Natural killer cell treated with Interleukin-12 subunit alpha and Interleukin-12 subunit beta and Interleukin-15 and Interleukin-18, amount 100 ng/mL, for 72 hours (primary cell): ENCODE measurements at places on chromosomes 2 and 18.

GRCh38 chr2:147636238-147636882, 208.5 kb upstream of the ACVR2A start:
- DNase-seq, result no peak

- no peak for DNase-seq
Measured at GRCh38 chr2:68169308-68169707, 11.6 kb downstream of the PNO1 start.

GRCh38 chr2:182197529-182197928, 211.9 kb downstream of the PPP1R1C start:
- no peak for DNase-seq

- DNase-seq, result no peak
Measured at GRCh38 chr2:235642446-235643098, 148.7 kb downstream of the AGAP1 start.

DNA sequence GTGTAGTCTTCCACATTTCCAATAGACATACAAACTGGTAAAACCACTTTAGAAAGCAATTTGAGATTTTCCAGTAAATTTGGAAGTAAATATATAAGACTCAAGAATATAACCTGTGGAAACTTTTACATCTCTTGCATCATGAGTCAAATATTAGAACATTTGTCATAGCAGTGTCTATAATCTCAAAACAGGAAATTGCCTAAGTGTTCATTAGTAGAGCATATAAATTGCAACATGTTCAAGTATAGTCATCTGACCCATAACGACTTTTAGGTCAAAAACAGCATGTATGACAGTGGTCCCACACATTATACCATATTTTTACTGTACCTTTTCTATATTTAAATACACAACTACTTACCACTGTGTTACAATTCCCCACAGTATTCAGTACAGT, 555.9 kb upstream of the VRK2 start:
- no peak for DNase-seq

GRCh38 chr2:118994172-118994700, 52.2 kb downstream of the MARCO start:
- DNase-seq, result no peak

- DNase-seq, result no peak
Measured at GRCh38 chr2:181243319-181243718, 213.9 kb upstream of the ITGA4 start.

DNA sequence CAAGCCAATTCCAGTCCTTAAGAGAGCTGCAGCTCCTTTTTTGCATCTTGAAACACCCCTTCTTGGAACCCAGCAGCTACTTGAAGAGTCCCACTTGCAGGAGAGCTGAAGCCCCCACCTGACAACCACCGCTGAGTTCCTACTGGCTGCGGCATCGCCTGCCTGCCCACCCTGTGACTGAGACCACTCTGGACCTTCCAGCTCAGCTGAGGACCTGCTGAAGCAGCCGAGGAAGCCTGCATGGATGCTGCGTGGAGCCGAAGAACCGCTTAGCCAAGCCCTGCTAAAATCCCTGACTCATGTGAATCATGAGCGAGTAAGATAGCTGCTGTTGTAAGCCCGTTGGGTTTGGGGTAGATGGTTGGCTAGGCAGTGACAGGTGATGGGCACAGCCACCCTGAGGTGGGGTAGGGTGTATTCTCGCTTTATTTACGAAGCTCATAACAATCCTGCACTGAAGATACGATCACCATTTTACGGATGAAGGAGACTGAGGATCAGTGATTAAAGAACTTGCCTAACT, 78.4 kb downstream of the INHBB start:
- DNase-seq, result no peak

DNA sequence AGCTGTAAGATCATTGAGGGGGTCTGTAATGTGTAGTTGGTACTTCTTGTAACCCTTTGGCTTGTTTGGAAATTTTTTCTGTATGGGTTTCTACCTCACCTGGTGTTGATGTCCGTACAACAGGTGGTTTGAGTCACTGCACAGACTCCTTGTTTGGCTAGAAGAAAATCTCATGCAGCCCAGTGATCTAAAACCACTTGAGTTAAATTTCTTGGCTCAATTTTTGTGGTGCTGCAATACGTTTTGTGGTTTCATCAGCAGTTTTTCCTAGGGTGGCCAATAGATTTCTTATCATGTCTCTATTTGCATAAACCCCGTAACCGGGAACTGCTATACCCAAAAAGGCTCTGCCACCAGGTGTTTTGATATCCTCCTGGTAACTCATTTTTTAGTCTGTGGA, 43.4 kb downstream of the CERS6 start:
- DNase-seq, result no peak

DNA sequence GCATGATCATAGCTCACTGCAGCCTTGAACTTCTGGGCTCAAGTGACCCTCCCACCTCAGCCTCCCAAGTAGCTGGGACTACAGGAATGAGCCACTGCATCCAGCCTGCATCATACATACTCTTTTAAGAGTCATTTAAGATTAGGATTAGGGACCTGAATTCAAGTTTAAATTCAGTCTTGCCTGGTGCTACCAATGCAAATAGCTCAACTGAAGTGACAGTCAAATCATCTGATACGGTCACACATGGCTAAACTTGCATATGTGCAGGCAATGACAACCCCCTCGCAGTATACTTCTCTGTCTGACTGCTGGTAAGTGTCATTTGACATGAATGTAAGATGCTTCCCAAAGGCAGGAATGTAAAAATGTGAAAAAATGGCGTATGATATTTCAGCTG, 31.8 kb upstream of the TMEM131 start:
- no peak for DNase-seq

- no peak for DNase-seq
Measured at GRCh38 chr18:398935-399630, 101.4 kb downstream of the COLEC12 start.

GRCh38 chr2:160924936-160925353, 235.3 kb upstream of the TANK start:
- DNase-seq, result no peak

GRCh38 chr2:198928026-198928425, 529.7 kb downstream of the SATB2 start:
- no peak for DNase-seq

- no peak for DNase-seq
Measured at GRCh38 chr2:64524604-64525316, 632 bp downstream of the AFTPH start.

DNA sequence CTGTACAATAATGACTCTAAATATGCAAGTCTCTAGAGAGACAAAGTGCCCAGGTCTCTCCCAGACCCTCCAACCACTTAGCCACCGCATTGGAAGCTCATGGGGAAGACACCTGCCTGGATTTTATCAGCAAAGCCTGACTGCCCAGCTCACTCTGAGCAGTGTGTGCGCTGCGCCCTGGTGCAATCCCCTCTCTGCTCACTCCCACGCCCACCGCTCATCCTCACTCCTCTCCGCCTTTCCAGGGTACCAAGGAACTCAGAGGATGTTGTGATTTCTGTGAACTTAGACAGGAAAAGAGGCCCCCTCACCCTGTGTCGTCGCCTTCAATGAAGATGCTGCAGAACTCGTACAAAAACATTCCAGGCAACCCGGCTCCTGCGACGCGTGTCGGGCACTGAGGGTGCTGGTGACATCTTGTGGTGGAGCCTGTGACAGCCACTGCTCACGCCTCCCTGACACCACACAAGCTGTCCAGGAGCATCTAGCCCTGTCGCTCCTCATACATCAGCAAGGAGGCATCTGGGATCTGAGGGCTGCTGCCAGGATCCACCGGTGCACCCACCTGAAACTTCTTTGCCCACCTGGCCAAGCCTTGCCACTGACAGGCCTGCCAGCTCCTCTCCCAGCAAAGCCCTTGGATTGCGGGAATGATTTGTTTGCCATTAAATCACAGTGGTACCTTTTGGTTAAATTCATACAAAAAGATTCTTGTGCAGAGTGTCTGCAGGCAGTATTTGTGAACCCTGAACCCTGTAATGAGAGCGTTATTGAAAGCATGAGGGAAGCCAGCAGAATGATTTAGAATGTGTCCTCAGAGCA, 220.4 kb downstream of the ZNF516 start:
- DNase-seq, result no peak

- no peak for DNase-seq
Measured at GRCh38 chr18:50665519-50665918, 105.6 kb downstream of the MAPK4 start.

DNA sequence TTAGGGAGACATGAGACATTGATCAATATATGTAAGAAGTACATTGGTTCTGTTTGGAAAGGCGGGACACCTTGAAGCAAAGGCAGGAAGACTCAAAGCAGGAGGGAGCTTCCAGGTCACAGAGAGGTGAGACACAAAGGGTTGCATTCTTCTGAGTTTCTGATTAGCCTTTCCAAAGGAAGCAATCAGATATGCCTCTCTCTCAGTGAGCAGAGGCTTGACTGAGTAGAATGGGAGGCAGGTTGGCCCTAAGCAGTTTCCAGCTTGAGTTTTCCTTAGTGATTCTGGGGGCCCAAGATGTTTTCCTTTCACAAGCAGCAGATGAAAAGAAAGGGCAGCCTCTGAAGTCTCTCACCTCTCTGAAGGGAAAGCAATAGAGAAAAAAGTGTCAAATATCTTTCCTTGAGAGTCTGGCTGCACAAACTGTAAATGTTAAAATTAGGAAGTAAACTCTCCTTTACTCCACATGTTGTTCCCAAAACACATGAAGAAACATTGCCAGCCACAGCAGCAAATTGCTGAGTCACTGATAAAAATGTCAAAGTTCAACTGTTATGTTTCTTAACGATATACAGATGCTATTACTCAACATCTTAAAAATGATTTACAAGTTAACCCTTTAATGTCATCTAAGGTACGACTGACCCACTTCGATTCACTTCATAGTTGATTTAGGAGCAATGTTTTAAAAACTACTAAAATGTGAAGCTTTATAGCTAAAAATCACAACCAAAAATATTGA, 40.3 kb downstream of the CYB5A start:
- no peak for DNase-seq

DNA sequence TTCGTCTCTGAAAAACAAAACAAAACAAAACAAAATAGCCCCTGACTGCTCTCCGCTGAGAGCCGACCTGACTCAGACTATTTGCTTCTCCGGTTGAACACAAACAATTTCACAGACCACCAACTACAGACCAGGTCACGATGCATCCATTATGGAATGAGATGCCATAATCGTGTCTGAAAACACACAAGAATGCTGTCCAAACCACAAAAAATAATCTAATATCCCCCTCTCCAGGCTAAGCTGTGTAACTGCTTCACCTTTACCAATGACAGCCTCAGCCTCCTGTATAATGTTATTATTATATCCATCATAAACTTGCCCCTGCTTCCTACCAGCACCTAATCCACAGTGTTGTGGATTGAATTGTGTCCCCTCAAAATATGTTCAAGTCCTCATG, 114.7 kb downstream of the DNAH6 start:
- no peak for DNase-seq

DNA sequence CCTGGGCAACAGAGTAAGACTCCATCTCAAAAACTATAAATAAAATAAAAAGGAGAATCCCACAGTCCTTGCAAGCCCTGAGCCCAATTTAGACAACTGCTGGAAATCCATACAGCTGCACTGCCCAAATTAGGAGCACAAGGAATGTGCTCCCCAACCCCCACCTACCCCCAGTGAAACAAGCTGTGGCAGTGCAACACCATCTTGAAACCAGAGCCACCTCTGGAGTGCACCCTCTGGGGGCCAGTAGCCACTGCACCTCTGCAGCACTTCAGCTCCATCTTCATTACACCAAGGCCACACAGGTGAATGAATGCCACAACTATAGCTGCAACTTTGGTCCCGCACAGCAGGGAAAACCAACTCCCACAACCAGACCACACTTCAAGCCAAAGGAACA, 37.3 kb downstream of the USP34 start:
- DNase-seq, result no peak

GRCh38 chr2:8484502-8485283, 197.2 kb upstream of the ID2 start:
- no peak for DNase-seq

DNA sequence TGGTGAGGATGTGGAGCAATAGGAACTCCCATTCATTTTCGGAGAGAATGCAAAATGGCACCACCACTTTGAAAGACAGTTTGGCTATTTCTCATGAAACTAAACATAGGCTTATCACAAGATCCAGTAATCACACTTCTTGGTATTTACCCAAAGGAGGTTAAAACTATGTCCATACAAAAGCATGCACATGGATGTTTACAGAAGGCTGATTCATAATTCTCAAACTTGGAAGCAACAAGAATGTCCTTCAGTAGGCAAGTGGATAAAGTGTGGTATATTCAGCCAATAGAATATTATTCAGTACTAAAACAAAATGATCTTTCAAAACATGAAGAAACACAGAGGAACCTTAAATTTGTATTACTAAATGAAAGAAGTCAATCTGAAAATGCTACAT, 440.6 kb downstream of the FBXO15 start:
- no peak for DNase-seq

DNA sequence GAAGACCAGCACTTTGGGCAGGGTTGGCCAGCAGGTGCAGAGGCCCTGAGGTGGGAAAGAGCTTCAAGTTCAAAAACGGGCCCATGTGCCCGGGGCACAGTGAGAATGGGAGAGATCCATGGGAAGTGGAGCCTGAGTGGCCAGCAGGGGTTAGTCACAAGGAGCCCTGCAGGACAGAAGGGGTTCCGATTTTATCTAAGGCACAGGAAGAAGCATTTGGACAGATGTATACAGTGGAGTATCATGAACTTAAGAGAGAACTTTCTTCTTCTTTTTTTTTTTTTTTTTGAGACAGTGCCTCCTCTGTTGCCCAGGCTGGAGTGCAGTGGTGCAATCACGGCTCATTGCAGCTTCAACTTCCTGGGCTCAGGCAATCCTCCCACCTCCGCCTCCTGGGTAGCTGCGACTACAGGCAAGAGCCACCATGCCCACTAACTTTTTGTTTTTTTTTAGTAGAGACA, 24.0 kb downstream of the WIPF1 start:
- DNase-seq, result peak; percentile 68

DNA sequence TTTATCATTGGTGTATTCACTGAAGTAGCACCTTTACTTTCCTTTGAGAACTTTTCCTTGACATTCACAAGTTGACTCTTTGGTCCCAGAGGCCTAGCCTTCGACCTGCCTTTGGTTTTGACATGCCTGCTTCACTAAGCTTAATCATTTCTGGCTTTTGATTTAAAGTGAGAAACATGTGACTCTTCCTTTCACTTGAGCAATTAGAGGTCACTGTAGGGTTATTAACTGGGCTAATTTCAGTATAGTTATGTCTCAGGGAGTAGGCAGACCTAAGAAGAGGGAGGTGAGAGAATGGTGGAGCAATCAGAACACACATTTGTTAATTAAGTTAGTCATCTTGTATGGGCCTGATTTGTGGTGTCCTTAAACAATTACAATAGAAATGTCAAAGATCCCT, 1040.7 kb upstream of the SLC39A10 start:
- no peak for DNase-seq

DNA sequence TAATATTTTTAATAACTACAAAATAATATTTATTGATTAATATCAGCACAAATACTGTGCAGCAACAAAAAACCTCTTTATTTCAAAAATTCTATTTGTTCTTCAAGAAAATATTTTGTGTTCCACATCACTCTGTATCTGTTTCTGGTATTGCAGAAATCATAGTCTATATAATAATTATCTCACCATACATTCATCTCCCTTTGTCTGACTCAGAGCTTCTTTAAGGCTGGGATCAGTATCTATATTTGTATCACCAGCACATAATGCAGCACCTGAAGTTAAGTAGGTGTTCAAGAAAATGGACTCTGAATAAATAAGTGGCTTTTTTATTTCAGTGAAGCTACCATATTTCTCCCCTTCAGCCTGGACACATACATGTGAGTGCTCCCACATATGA, 1.6 kb upstream of the MARCHF4 start:
- DNase-seq, result no peak

- no peak for DNase-seq
Measured at GRCh38 chr2:207901401-207901800, 123.9 kb downstream of the PLEKHM3 start.
